Kidney capillary endothelial cell (primary cell): ENCODE measurements at places on chromosomes 12 and 14.

GRCh38 chr12:54439096-54439495, 20.0 kb upstream of the ITGA5 start:
- no peak for DNase-seq

DNA sequence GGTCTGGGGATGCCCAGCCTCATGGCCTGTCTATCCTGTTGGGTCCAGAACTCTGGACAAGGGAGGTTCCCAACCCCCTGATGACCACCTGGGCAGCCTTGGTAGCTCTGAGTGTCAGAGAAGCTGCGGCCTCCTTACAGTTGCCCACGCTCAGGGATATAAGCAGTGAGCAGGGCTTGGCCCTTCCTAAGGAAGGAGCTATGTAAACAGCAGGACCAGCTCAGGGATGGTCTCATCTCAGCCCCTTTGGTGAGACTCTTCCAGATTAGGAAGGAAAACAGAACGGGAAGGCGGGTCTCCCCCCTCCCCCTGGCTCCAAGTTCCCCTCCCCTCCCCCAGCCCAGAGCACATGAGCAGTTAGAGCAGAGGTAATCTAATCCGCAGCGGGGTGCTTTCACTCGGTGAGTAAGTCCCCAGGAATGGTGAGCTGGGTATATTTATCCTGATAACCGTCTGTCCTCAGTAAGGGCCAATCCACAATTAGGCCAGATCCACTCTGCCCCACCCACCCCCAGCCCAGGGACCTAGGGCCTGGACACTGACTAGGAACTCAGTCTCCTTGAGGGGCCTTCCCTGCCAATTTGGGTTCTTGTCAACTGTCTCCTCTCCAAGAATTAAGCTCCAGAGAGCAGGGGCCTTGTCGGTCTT, 29.5 kb upstream of the RPLP0 start:
- DNase-seq, result peak; percentile 97

DNA sequence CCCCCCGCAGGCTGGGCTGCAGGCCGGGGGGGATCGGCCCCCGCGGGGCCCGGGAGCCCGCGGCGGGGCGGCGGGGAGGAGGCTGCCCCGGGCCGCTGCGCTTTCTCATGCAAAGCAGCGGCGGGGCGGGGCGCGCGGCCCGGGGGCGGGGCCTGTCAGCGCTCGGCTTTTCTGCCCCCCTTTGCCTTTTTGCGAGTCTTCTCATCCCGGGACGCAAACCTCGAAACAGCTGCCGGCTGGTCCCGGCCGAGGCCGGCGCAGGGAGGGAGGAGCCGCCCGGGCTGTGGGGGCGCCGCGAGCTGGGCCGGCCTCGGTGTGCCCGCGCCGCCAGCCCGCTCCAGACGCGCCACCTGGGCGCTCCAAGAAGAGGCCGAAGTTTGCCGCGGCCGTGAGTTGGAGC, at the start of gene FZD10:
FZD10 (plus strand) TSS at position 198 of the 400 bp plus-strand sequence. CDS start 479 bp downstream, outside the sequence.
- DNase-seq, result no peak

- no peak for DNase-seq
Observed at GRCh38 chr14:104140463-104141331, 2.3 kb downstream of the KIF26A start.

DNA sequence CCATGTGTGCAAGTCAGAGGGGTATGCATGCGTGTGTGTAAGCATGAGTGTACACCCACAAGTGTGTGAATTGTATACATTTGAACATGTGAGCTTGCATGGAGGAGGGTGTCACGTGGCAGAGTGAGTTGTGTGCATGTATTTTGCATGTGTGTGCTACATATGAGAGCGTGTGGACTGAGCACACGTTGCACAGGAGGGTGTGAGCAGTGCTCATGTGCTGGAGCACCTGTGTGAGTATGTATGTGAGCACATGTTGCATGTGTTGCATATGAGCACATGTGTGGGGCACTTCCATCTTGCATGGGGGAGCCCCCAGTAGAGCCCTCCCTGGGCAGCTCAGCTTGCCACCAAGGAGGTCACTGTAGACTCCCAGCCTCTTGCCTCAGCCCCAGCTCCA, 180.2 kb upstream of the MYL2 start:
- DNase-seq, result no peak

DNA sequence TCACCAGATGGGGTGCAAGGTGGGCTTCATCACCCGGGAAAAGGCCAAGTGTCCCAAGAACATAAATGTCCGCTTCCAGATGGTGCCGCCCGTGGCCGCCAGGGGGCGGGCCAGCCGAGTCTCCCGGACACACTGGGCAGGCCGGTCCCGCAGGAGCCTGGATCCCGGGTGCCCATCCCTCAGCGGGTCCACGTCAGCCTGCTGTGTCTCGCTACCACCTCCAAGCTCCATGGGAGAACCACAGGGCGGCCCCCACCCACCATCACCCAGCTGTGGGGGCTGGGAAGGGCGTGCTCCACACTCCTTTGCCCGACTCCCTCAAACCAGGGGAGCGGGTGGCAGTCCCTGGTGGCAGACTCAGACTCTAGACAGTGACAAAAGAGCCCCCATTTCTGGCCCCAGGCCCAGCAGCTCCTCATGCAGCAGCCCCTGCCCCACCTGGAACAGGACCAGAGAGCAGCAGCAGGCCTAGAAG, 22.0 kb upstream of the NUDT14 start:
- peak; percentile 69 for DNase-seq

GRCh38 chr12:89070603-89071002, 281.7 kb downstream of the DUSP6 start:
- DNase-seq, result no peak

GRCh38 chr12:61044766-61045165, 1215.4 kb upstream of the USP15 start:
- no peak for DNase-seq

GRCh38 chr14:92950193-92950540, 27.2 kb downstream of the CHGA start:
- DNase-seq, result no peak

DNA sequence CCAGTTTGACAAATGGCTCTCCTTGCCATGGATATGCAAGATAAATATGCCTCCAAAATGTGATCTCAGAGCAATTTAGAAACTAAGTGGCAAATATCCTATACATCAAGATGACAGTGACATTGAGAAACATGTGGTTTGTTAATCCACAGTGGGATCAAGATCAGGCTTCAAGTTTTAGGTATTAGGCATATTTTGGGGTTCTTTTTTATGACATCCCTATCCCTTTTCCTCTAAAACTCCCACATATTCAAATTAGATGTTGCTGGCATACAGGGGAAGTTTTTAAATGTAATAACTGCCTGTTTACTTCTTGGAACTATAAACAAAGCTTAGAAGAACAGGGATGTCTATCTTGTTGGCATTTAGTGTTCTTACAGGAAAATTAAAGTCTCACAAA, 179.4 kb downstream of the CRADD start:
- no peak for DNase-seq

DNA sequence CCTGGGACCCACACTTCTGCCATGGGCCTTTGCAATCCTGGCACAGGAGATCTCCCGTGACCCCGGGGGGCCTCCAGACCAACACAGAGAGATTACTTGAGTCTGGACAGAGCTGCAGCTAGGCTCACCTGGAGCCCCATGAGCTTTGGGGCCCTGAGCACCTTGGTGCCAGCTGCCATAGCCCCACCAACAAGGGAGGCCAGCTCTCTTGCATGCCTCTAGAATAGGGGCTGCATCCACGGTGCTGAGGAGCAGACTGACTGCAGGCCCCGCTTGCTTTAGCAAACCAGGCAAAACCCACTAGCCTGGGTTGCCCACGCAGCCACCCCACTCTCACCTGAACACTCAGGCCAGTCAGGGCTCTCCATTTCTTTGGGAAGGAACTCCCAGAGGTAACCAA, 3.7 kb upstream of the OR4N2 start:
- no peak for DNase-seq

- DNase-seq, result no peak
Observed at GRCh38 chr12:143964-144649, 69.8 kb downstream of the SLC6A12 start.

DNA sequence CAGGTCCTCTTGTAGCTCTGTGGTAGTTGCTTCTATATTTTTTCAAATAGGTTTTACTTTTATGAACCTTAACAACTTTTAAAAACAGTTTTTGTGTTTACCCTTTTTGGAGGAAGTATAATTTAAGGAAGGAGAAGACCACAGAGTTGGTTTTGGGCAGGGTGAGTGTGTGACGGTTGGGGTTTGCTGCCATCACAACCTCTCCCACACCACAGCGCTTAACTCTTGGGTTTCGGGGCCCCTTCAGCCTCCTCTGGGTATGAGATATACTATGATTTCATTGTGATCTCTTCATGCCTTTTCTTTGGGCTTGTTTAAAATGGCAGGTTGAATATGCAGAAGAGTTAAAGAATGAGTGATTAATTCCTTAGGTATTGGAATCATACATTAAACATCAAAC, 228.7 kb upstream of the CRY1 start:
- DNase-seq, result no peak

- DNase-seq, result no peak
Observed at GRCh38 chr14:99026471-99026870, 245.5 kb downstream of the BCL11B start.

- no peak for DNase-seq
Observed at GRCh38 chr12:56679883-56680575, 8.1 kb downstream of the PTGES3 start.

GRCh38 chr12:111412007-111412829, 6.5 kb downstream of the SH2B3 start:
- no peak for DNase-seq

DNA sequence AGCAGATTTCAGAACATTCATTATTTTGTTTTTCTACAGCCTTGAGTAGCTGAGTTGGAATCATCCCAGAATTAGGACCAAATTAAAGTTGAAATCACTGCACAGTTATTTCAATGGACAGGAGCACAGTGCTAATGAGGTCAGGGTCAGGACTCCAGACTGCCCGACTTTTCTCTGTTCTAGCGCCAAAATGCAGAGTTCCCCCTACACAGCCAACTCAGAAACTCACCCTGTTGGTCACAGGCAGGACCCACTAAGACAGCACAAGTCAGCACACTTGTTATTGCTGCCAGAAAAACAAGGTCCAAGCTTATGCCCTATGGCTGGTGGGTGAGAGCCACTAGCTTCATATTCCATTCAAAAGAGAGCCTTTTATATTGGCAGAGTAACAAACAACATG, 198.1 kb upstream of the KRR1 start:
- no peak for DNase-seq

- no peak for DNase-seq
Observed at GRCh38 chr14:65989981-65990380, 496.2 kb upstream of the CCDC196 start.

DNA sequence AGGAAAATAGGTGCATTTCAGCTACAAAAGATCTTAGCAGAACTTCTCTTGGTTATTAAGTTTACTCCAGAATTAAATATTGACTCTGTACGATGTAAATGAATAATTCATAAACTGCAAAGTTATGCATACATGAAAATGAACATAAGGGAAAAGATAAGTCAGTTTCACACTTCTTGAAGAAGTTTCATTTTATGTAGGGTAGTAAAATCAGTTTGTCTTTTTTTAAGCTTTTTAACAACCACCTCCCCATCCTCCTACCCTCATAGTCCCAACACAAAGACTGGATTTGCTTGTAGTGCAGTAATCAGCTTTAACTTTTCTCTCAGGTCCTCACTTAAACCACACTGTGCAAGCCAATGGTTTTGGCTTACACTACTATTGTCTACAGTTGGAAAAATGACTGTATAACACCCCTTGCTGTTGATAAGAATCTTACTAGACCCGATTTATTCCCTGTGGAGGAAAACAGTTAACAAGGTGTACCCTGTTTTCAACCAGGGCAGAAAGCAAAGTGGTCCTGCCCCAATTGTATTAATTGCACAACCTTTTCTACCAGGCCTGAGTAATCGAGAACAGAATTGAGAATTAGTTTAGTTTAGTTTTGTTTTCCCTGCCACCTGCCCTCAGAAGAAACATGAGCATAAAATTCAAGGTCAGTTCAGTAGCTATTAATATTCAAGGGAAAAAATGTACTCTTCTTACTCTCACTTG, 44.1 kb downstream of the NIN start:
- no peak for DNase-seq

DNA sequence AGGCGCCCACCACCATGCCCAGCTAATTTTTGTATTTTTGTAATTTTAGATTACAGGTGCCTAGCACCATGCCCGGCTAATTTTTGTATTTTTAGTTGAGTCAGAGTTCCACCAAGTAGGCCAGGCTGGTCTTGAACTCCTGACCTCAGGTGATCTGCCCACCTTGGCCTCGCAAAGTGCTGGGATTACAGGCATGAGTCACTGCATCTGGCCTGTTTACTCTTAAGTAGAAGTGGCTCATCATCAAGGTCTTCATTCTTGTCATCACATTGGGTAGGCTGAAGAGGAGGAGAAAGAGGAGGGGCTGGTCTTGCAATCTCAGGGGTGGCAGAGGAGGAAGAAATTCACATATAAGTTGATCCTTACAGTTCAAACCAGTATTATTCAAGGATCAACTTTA, 152.4 kb upstream of the ATP2B1 start:
- no peak for DNase-seq

DNA sequence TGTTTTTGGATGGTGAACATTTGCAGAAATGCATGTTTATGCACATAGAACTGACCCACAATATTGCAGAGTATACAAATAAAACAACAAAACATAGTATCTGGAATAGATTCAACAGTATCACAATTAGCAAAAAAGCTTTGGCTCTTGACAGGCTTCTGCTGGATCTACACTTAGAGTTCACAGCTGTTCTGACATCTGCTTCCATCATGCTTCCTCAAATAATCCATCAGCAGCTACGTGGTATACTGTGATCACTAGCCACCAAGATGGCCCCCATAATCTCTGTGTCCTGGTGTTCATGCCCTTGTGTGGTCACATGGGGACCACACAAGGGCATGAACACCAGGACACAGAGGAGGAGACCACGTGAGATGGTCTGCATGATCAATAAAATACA, 166.6 kb upstream of the CCDC198 start:
- no peak for DNase-seq

DNA sequence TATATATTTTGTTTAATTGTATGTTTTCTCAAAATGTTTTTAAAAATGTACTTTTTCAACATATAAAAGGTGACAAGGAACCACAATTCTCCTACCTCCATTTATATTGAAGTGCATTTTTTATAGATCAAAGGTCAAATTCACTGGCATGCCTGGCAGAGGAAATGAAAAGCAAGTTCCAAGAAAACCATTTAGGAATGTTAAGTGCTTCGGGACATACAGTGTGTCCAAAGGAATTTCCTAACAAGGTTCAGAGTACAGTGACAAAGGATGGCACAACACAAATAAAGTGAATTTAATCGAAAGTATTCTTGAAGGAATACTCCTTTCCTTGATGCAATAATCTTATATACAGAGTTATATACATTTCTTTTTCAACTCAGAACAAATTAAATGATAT, 242.3 kb downstream of the CCER1 start:
- DNase-seq, result no peak

DNA sequence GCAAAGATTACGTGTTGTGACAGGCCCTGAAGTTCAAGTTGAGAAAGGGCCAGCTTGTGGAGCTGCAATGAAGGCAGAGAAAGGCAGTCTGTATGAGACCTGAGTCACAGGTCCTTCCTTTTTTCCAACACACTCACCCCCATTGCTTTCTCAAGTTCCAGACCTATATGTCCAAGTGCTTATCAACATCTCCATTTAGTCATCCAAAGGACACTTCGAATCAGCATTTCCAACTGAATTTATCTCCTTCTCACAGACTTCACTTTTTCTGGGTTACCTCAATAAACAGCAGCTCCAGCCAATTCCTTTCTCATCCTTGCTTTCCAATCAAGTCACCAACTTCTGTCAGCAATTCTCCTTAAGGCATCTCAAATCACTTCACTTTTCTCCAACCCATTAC, 56.4 kb upstream of the KIF21A start:
- DNase-seq, result no peak

GRCh38 chr14:38999949-39000348, 103.1 kb downstream of the SEC23A start:
- no peak for DNase-seq
